ENCODE measurements at places on chromosomes 12 and 14.
A peak's percentile ranks its signal among the peaks of the same experiment; 100 is the strongest.

GRCh38 chr12:126182619-126183236, 1117.5 kb downstream of the AACS start:
- no peak for DNase-seq

- DNase-seq, result no peak
Measured at GRCh38 chr12:116220756-116221155, 56.7 kb downstream of the MED13L start.

- no peak for DNase-seq
Measured at GRCh38 chr14:82341261-82341810, 807.7 kb upstream of the SEL1L start.

DNA sequence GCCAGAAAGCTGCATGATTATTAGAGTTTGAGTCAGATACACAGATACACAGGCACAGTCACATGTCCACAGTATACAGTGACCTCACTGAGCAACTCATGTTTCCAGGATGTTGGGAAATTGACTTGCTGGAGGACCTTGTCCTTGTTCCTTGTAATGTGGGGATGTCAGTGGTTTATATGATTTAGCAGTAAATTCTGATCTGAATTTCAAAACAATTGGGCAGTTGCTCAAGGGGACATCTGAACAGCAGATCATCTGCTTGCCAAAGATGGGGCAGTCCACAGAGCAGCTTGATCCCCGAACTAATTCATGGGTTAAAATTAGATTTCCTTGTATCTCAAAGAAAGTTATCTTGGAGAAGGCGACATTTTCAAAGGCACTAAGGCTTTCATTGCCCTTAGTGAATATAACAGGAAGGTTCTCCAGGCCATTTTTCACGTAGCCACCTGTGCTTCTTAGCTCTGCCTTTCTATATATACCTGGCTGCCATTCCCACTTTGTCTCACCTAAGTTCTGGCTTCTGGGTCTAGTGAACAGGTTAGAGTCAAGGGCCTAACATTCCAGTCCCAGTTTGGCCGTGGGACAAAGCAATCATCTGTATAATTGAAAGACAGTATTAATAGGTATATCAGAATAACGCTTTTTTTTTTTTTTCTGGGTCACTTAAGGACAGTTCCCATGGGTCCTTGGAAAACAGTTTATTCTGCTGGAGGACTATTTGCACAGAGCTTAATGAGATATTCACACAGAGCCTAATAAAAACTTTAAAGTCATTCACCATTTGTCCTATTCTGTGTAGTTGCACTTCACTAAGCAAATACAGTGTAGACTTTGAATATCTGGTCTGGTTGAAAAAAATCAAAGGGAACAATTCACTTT, 64.9 kb upstream of the STRN3 start:
- no peak for DNase-seq

- no peak for DNase-seq
Measured at GRCh38 chr14:78450669-78451318, 280.6 kb downstream of the NRXN3 start.

DNA sequence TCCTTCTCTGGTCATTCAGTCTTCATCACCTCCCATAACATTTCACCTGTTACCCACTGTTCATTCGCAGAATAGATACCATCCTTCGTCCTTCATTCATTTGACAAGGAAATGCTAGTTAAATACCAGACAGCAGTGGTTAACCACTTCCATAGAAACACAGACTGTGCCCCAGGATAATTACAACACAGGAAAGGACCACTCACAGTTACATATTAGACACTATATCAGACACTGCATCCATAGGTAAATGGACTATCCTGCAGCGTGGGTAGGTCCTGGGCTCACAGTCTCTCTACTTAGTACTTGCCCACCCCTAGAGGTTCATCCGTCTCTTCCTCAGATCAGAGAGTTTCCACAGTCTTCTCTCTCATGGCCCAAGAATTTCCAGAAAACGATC, 1044.6 kb downstream of the VRK1 start:
- no peak for DNase-seq

- DNase-seq, result no peak
Measured at GRCh38 chr12:16553457-16553856, 52.5 kb downstream of the LMO3 start.

- peak; percentile 22 for DNase-seq
Measured at GRCh38 chr12:103841690-103842584, 903 bp upstream of the NT5DC3 start.

- DNase-seq, result no peak
Measured at GRCh38 chr14:104496095-104496494, 83.5 kb upstream of the C14orf180 start.

DNA sequence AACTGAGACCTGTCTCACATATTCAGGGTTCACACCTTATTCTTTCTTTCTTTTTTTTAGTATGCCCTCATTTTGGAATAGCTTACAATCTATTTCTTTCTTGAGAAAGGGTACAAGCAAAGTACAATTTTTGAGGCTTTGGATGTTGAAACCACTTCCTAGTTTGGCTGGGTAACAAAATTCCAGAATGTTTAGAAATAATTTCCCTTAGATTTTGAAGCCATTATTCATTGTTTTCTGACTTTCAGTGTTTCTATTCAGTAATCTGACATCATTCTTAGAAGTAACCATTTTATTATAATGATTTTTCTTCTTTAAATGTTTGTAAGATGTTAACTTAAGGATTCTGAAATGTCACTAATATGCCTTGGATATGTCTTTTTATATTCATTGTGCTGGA, 28.2 kb downstream of the ST8SIA1 start:
- no peak for DNase-seq

- no peak for DNase-seq
Measured at GRCh38 chr12:99250091-99250490, 397.5 kb upstream of the GARIN6 start.

DNA sequence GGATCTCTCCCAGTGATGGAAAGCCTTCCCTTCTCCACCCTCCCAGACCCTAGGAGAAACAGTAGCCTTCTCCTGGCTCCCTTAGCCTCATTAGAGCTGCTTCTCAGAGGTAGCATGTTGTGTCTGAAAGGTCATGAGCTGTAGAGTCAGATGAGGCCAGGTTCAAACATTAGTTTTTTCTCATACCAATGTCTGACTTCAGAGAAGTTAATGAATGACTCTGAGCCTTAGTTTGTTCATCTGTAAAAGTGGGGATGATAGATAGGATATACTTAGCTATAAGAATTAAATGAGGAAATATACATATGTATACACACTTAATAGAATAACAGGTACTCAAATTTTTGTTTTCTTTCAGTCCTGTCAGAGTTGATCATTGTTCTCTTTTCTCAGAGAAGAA, 523 bp downstream of the SLC6A13 start:
- no peak for DNase-seq
